ENCODE measurements at places on chromosomes 5 and 9.

GRCh38 chr9:134622896-134623257 is 18.7 kb upstream of the COL5A1 start:
- no peak for DNase-seq

DNA sequence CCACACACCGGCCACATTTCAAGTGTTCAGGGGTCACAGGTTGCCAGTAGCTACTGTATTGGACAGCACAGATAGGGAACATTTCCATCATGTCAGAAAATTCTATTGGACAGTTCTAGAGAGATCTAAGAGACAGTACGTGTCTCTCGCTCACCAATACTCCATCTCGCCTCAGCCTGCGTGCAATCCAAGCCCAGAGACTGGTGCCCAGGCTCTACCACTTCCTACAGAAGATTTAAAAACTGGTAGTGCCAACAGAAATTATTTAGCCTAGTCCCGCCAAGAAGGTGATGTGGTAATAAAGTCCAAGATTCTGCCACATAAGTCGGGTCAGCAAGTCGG is 390 bp upstream of the SNX2 start:
- no peak for DNase-seq

DNA sequence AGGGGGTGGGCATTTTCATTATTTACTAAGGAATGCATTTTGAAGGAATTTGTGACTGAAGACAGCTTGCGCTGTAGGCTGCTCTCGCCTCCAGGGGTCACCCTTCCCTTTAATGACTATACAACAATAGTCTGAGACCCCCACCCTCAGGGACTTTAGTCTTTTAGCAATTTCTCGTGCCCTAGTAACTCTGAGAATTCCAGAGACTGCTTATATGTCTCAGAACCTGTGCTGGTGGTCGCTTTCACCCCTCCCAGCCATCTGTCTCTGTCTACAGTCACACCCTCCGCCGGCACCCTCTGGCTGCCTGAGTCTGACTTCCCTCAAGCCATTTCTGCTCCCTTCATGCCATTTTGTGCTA is 671.4 kb downstream of the NR2F1-AS1 start:
- DNase-seq, result peak; percentile 48

DNA sequence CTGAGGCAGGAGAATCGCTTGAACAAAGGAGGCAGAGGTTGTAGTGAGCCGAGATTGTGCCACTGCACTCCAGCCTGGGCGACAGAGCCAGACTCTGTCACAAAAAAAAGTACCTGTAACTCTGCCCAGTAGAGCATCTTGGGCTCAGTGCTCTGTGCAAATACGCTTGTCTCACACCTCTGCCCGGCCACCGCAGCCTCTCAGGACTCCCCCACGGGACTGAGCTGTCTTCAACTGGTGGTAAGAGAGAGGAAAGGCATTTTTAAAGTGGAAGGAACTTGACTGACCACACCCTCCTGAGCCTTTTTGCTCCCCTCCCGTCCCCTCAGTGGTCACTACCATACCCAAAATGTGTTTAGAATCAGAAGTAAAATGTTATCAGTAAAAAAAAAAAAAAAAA is 174.3 kb upstream of the PIK3R1 start:
- no peak for DNase-seq

DNA sequence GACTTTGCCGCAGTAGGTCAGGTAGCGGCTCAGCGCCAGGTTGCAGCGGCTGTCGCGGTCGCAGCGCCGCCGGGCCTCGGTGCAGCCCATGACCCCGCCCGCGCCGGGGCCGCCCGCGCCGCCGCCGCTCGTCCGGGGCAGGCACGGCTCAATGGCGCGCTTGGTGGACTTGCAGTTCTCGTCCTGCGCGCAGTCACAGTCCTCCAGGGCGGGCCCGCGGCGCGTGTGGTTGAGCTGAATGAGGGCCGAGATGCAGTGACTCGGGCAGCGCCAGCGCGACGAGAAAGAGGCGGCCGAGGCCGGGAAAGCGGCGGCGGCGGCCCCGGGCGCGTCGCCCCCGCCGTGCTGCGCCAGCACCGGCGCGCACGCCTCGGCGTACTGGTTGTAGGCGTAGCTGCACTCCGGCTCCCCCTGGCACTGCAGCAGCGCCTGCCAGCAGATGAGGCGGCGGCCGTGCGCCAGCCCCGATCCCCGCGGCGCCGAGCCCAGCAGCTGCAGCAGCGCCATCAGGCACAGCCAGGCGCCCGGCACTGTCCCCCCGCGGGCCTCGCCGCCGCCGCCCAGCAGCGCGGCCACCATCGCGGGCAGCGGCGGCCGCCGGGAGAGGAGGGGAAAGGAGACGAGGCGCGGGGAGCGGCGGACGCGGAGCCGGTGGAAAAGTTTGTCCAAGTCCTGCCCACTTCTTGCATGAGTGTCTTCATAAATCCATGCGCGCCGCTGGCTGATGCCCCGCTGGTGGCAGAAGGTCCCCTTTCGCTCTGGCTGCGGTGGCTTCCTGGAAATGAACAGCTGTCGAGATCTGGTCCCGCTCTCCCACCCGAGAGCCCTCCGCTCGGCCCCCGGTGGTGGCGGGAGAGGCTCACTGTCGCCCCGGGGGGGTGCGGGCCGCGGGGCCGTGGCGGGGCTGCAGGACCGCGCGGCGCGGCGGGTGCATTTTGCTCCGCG is 833 bp downstream of the GAS1 start:
- peak; percentile 38 for DNase-seq

GRCh38 chr9:106921341-106921899 is 58.5 kb downstream of the ZNF462 start:
- DNase-seq, result peak; percentile 7

- DNase-seq, result no peak
These were observed 91.7 kb upstream of the KLF9 start for GRCh38 chr9:70506159-70506558.

GRCh38 chr9:111298731-111299598 is 31.1 kb downstream of the OR2K2 start:
- DNase-seq, result no peak

DNA sequence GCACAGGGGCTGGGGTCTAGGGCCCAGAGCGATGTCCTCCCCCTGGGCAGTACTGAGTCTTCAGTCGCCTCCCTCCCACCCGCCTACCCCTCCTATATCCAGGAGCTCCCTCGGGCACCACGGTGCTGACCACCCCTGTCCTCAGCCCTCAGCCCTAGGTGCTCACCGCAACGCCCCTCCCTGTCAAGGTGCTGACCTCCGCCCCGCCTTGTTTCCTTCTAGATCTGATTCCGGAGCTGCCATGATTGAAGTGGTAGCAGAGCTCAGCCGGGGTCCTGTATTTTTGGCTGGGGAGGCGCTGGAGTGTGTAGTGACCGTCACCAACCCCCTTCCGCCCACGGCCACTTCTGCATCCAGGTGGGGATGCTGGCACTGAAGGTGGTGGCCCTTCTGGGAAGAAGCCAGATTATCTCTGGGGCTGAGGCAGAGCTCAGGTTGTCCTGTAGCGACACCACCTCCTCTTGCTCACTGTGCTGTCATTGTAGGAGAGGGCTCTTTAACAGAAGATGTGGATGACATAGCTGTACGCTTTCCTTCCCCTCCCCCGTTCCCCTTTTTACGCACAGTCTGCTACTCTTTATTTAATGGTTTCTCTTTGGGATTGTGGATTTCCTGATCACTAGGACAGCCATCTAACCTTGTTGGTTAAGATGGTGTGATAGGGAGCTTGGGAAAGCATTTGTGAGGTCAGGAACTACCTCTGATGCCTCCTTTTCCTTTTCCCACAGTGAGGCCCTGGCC is 598 bp downstream of the RGP1 start:
- no peak for DNase-seq

GRCh38 chr9:11892401-11892800 is 800.8 kb upstream of the TYRP1 start:
- DNase-seq, result no peak

GRCh38 chr5:120037451-120037850 is 408.1 kb downstream of the FAM170A start:
- no peak for DNase-seq

DNA sequence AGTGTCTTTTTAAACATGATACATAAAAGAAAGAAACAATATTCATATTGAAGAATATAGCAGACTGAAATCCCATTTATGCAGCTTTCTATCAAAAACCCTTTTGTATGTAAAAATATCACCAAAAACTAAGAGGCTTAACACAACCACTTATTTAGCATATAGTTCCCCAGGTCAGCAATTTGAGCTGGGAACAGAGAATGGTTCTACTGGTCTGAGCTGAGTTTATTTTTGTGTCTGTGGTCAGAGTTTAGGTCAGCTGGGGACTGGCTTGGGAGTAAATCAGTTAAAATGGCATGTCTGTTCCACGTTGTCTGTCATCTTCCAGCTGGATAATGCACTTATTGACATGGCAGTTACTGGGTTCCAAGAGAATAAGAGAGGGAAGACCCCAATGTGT is 165.0 kb downstream of the TMEM232 start:
- DNase-seq, result no peak

GRCh38 chr5:143551820-143552251 is 148.3 kb upstream of the NR3C1 start:
- DNase-seq, result no peak

DNA sequence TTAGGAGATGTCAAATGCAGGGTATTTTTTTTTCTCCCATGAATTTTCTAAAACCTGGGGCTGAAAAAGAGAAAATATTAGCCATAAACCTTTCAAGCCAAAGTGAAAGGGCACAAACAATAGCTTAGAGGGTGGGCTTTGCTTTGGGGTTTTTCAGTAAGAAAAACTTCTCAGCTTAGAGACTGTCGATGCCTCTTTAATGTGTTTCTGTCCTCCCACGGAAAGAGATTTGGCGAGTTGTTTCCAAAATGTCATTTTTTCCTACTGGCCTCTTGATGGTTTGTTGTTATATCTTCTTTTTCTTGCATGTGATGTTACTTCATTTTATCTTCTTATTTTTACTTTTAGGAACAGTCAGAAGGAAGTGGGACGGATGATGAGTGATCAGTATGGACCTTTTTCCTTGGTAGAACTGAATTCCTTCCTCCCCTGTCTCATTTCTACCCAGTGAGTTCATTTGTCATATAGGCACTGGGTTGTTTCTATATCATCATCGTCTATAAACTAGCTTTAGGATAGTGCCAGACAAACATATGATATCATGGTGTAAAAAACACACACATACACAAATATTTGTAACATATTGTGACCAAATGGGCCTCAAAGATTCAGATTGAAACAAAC is 177.3 kb downstream of the SMARCA2 start:
- DNase-seq, result no peak

- DNase-seq, result peak; percentile 65
These were observed 19.3 kb upstream of the SMIM32 start for GRCh38 chr5:136212252-136212721.

GRCh38 chr5:178632285-178632684 is 5.4 kb upstream of the CLK4 start:
- DNase-seq, result no peak

- no peak for DNase-seq
These were observed 26.1 kb upstream of the KCNV2 start for GRCh38 chr9:2691212-2691611.

DNA sequence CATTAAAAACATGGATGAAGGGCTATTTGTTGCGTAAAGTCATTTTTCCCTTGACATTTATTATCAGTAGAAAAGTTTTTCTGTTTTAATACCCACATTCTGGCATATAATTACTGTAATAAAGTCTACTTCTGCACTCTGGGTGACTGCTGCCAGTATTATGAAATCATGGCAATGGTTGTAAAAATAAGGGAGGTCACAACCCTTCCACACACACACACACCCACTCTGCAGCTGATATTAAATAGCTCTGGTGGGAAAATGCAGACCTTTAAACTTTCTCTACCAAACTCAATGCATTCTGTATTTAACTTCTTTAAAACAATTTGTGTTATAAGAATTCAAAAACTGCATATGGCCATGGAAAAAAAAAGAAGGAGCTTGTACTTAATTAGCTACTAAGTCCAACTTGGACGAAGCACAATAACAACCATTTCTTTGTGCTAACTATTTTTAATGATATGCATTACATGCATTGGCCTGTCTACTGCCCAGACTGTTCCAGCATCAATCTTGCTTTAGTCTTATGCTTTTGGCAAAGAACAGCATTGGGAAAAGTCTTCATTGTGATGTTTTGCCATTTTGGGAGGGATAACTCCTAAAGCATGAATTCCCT is 137.6 kb upstream of the MAP3K1 start:
- DNase-seq, result no peak

- no peak for DNase-seq
These were observed 79.6 kb downstream of the TLR4 start for GRCh38 chr9:117783828-117784227.

- no peak for DNase-seq
These were observed 31.5 kb upstream of the ALDH1A1 start for GRCh38 chr9:72984226-72984947.

DNA sequence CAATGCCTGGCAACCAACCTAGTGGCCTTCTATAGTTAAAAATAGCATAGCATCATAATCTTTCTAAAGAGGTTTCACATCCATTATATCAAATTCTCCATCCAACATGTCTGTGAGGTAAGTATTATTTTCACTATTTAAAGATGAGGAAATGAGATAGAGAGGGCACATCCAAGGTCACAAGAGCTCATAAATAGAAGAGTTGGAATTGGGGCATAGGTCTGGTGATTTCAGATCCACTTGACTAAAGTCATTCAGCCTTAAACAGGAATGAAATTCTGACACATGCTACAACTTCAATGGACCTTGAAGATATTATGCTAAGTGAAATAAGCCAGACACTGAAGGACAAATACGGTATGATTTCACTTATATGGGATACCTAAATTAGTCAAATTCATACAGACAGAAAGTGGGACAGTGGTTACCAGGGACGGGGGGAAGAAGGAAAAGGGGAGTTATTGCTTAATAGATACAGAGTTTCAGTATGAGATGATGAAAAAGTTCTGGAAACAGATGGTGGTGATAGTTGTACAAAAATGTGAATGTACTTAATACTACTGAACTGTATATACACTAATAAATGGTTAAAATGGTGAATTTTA is 259.6 kb upstream of the NR4A3 start:
- no peak for DNase-seq

GRCh38 chr5:178532236-178532635 is 58.0 kb downstream of the COL23A1 start:
- no peak for DNase-seq

DNA sequence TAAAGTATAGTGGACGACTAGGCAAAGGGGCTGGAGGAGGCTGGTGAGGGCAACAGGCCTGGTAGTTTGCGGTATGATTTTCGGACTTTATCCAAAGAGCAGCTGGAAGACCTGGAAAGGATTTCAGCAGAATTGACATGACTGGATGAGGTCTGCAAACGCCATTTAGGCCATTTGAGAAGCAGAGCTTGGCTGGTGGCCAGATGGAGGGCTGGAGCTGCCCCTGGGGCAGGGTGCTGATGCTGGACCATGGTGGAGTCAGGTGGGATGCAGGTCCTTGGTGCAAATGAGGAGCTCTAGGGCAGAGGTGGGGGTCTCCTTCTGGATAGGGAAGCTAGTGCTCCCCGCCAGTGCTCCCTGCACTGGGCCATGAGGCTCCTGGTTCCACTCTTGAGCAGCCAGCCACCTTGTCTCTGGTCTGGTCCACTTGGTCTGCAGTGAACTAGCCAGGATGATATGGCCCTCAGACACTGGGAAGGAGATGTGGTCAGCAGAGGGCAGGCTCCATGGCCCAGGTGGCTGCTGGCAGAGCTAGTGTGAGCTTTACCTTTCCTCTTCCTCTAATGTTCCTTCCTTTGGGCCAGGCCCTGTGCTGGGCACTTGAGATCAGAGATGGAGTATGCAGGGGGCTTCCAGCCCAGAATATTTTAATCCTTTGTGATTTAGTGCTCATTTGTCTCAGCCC is 31.4 kb downstream of the COL27A1 start:
- DNase-seq, result no peak

- DNase-seq, result no peak
These were observed 296.6 kb downstream of the MED10 start for GRCh38 chr5:6081727-6082210.

Data from COR-L47 (cell line).